Lung microvascular endothelial cell (primary cell): ENCODE measurements at places on chromosomes 13 and 19. TPM values are rescaled to one million over a fixed set of nuclear protein-coding genes. Genes with fewer than 3 reads are reported as not detected.

DNA sequence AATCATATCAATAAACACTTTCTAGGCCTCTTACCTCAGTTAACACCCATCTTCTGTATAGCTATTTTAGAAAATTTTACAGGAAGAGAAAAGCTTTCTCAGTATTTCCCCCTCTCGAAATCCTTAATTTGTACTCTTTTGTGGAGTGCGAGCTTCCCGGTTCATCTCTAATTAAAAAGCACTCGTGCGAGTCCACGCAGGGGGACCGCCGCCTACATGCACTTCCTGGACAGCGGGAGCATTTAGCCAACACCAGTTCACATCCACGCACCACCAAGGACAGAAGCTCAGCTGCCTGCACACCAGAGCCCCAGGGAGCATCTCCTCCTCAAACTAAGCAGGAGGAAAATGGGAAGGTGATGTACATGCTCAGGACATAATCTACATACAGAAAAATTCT, 60.0 kb downstream of the RASA3 start:
- no peak for DNase-seq

- DNase-seq = no peak
These were observed 3.8 kb downstream of the S1PR2 start for GRCh38 chr19:10227026-10227971.

GRCh38 chr13:111462221-111462764, 141.9 kb downstream of the TEX29 start:
- DNase-seq = no peak

- DNase-seq = peak; percentile 34
These were observed 1.1 kb downstream of the COMP start for GRCh38 chr19:18789883-18790565.

TGFBR3L gene
- total RNA-seq = under 0.01 TPM in 1 of 2 replicates, not detected in the other

CABP5 gene
- not detected in 2 replicates for total RNA-seq

DNA sequence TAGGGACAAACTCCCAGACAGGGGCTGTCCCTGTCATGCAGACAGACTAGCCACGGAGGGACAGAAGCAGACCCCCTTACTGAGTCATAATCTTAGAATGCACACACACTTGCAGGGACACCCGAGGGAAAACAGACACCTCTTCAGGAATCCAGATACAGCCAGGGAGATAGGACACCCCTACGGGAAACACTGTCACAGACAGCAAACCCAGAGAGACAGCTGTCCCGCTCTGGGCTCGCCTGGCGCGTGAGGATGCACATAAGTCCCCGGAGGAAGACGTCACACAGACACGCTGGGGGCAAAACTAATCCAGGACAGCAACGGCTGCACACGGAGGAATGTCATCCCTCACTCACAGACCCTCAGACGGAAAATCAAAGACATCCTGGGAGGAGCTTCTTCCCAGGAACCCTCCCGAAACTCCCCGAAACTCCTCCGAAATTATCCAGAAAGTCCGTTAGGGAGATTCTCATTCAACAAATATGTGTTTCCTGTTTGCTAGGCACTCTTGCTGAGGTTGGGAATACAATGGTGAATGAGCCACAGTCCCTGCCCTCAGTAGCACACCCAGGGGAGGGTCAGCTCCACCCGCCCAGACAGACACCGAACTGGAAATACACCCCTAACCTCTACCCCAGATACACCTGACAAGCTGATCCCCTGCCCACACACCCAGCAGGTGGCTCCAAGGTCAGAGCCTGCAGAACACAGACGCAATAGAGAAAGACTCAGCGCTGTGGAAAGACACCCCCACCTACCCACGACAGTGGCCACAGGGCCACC, 15.2 kb upstream of the TOMM40 start:
- peak; percentile 49 for DNase-seq

CYSLTR2 gene
- under 0.01 TPM in 1 of 2 replicates, not detected in the other for total RNA-seq

DNA sequence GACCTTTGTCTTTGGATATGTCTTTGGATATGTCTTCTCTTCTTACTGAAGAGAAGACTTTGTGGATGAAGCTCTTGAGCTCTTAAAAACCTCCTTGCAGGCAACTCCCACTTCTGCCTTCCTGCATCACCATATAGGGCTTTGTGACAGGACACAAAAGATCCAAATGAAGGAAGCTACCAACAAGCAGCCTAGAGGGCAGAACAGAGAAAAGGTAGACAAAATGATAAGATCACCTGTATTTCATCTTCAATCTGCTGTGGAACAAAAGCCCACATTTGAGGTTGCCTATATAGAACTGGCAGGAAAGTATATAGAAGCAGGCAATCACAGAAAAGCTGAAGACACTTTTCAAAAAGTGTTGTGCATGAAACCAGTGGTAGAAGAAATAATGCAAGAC, 42.5 kb downstream of the N4BP2L1 start:
- DNase-seq = no peak

GRCh38 chr19:940591-941291, 14.9 kb downstream of the ARID3A start:
- peak; percentile 55 for DNase-seq

ERCC1 gene
- 49.0 and 51.2 TPM in 2 replicates for total RNA-seq

HSPH1 gene
- total RNA-seq = 30.5 and 53.4 TPM in 2 replicates

GRCh38 chr19:18117364-18117691, 19.8 kb downstream of the MAST3 start:
- no peak for DNase-seq

MARK4 gene
- 6.5 and 23.0 TPM in 2 replicates for total RNA-seq

NXNL1 gene
- not detected in 2 replicates for total RNA-seq

DNA sequence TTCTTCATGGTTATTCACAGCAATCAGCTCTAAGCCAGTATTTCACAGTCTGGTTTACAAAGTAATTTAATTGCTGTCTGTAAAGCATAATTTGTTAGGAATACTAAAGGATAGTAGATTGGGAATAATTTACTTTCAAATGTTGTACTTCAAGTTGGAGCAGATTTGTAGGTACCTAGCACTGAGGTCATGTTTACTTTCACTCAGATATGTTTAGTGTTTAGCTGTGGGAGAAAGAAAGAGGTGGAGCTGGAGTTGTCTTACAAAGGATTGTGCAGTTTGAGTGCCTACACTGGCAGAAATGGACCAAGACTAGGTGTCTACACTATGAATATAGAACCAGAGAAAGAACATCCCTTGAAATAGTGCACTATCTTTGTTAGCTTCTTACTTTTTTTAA, 464.6 kb downstream of the PCDH9 start:
- DNase-seq = no peak

GRCh38 chr13:95626768-95627167, 17.7 kb downstream of the DZIP1 start:
- DNase-seq = no peak

PBX4 gene
- total RNA-seq = not detected in 2 replicates

DNA sequence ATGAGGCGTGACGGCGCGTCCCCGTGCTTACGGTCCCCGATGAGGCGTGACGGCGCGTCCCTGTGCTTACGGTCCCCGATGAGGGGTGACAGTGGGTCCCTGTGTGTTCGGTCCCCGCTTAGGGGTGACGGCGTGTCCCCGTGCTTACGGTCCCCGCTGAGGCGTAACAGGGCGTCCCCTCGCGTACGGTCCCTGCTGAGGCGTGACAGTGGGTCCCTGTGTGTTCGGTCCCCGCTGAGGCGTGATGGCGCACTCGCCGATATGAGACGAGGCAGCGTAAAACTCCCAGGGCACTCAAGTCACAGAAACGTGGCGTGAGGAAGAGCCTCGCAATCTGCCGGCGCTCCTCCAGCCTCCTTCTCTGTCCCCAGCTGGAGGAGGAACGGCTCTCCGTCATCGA, 20.9 kb downstream of the CFAP97D2 start:
- DNase-seq = no peak

DNA sequence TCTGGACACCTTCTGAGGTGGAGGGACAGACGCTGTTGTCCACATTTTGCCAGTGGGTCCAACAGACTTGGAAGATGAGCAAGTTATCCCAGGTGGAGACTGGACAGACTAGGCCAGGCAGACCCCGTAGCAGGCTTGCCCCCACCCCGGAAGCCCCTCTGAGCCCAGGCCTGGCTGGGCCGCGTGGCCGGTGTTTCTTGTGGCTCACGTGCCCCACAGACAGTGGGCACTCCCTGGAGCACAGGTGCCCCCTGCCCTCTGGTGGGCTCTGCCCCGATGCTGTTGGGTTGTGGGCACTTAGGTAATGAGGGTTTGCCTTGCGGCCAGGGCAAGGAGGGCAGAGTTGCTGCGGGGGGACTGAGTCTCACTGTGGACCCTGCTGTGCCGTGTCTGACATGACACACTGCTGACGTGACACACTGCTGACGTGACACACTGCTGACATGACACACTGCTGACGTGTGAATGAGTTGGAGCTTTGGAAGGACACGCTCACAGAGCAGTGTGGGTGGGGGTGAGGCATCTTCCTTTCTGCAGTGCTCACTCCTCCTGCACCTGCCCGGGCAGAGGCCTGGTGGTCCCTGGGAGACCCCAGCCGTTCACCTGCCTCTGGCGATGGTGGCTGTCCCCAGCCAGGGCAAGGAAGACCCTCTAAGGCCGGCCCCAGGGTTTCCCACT, 25.1 kb downstream of the DOT1L start:
- peak; percentile 14 for DNase-seq

- no peak for DNase-seq
These were observed 202.4 kb downstream of the LMO7 start for GRCh38 chr13:75838366-75839005.
